ENCODE measurements at places on chromosomes 16 and 17. TPM values are rescaled to one million over a fixed set of nuclear protein-coding genes. Genes with fewer than 3 reads are reported as not detected.

DNA sequence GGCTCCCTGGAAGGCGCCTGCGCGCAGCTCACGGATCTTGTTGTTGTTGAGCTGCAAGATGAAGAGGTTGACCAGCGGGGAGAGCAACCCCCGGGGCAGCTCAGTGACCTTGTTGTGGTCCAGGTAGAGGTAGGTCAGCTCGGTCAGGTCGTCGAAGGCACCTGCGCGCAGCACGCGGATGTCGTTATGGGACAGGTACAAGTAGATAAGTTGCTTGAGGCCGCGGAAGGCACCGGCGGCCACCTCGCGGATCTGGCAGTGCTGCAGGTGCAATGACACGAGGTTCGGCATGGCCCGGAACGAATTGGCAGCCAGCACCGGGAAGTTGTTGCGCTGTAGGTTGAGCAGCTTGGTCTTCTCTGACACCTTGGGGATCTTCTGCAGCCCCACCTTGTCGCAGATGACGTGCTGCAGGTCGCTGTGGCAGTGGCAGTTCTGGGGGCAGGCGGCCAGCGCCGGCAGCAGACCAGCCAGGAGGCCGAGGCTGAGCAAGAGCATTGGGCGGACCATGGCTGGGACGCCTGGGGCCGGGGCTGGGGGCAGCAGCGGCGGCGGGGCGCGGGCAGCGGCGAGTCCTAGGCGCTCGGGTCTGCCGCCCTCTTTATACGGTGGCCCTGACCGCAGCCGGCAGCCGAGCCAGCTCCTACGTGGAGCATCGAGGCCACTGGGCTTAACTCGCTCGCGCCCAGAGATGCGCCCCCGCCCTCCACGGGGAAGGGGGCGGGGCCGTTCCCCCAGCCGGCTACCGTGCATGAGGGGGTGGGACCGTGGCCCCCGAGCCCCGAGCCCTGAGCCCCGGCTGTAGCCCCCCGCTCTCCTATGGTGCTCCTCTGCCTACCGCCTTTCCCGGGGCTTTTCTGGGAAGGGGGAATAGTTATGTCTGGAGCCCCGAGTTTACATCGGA is at the start of gene CHAD:
TSS of gene CHAD (minus strand) at position 577 of the 904 bp plus-strand sequence. CDS start at position 510, 67 bp downstream.
- peak within 1 kb of the TSS; percentile 63 for H3K4me3 ChIP-seq
- no peak for DNase-seq
- no peaks in the 10 kb centered on the region for H3K27me3 ChIP-seq
- H3K4me1 ChIP-seq = peaks cover 13% of the 10 kb centered on the region
- no peak within 1 kb of the TSS for H3K27ac ChIP-seq

- DNase-seq = no peak
- H3K4me1 ChIP-seq = peaks cover 3% of the 10 kb centered on the region
- no peaks in the 10 kb centered on the region for H3K27me3 ChIP-seq
- no peak overlapping the region for H3K27ac ChIP-seq
- no peaks in the 10 kb centered on the region for H3K36me3 ChIP-seq
- no peak overlapping the region for H3K4me3 ChIP-seq
Observed at GRCh38 chr16:11613381-11614303, 26.9 kb upstream of the LITAF start.

- H3K27me3 ChIP-seq = no peaks in the 10 kb centered on the region
- H3K4me1 ChIP-seq = no peaks in the 10 kb centered on the region
- DNase-seq = no peak
- no peak overlapping the region for H3K4me3 ChIP-seq
Observed at GRCh38 chr16:3212006-3212405, 23.0 kb downstream of the ZNF200 start.

DNA sequence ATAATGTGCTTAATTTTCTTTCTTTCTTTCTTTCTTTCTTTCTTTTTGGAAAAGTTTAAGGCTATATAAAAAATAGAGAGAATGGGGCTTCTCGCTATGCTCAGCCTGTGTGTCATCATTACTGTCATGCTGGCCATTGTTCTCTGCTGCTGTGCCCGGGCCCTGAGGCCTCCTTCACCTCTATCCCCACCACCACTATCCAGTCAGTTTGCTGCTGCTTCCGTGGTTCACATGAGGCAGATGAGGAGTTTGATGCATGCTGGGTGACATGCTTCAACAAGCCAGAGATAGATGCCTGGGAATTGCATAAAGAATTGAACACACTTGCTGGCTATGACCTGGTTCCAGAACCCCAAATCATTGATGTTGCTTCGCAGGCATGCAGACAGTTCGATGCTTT is 36.3 kb downstream of the PITPNC1 start:
- DNase-seq = no peak
- H3K27me3 ChIP-seq = no peaks in the 10 kb centered on the region
- H3K4me1 ChIP-seq = no peaks in the 10 kb centered on the region
- H3K36me3 ChIP-seq = no peaks in the 10 kb centered on the region
- no peak overlapping the region for H3K4me3 ChIP-seq

GRCh38 chr17:57920916-57921703 is 34.1 kb downstream of the CUEDC1 start:
- peak overlapping the region; percentile 18 for H3K4me3 ChIP-seq
- peaks cover 65% of the 10 kb centered on the region for H3K4me1 ChIP-seq
- H3K27me3 ChIP-seq = no peaks in the 10 kb centered on the region
- no peaks in the 10 kb centered on the region for H3K36me3 ChIP-seq
- DNase-seq = no peak

DNA sequence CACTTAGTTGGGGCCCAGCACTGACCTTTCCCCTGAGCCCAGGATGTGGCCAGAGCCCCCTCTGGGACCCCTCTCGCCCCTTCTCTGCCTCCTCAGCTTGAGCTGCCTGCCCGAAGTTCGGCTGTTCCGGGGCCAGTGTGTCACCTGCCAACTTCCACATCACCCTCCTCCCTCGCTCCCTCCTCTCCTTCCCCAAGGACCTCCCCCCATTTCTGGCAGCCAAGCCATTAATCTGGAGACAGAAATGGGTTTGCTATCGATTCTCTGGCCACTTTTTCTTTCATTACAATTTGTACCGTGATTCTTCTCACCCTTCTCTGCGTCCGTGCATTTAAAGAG is 8.8 kb upstream of the ADAM11 start:
- DNase-seq = no peak
- peak overlapping the region; percentile 13 for H3K4me3 ChIP-seq
- peaks cover 3% of the 10 kb centered on the region for H3K36me3 ChIP-seq
- no peak overlapping the region for H3K27ac ChIP-seq

DNA sequence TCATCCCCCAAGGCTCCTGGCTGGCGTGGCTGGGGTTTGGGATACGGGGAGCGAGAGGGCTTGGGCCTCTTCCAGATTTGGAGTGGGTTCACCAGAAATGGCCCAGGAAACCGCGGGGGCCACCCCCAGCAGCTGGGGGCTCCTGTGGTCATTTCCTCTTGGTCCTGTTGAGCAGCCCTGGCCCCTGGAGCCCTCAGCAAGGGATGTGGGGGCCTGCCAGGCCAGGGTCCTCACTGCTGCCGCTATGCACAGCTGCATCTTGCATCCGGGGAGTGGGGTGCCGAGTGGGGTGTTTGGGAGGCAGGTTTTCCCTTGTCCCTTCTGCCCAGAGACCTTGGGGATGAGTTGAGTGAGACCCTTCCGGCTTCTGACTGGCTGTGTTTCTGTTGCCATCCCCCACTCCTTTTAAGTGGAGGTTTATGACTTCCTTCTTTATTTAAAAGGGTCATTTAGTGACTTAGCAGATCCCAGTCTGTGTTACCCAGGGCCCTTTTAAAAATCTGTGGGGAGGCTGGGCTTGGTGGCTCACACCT is 319.8 kb downstream of the SEC14L1 start:
- peak overlapping the region; percentile 20 for H3K4me3 ChIP-seq
- no peak for DNase-seq
- H3K36me3 ChIP-seq = no peaks in the 10 kb centered on the region

DNA sequence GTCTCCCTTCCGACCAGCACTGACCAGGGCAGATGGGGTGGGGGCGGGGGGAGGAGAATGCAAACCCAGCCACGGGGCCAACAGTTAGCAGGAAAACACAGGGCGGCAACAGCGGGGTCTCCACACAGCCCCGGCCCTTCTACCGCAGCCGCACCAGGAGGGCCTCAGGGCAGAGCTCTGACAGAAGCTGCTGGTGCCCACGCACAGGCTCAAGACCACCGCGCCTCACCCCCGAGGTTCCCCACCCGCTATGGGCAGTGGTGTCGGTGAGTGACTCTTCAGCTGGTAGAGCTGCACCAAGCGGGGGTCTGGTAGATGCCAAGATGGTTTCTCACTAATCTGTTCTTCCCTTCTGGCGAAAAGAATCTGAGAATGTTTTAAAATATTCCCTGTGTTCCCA is 16.1 kb downstream of the HAGH start:
- peaks cover 34% of the 10 kb centered on the region for H3K36me3 ChIP-seq
- no peak overlapping the region for H3K4me3 ChIP-seq
- no peaks in the 10 kb centered on the region for H3K27me3 ChIP-seq
- H3K27ac ChIP-seq = no peak overlapping the region

DNA sequence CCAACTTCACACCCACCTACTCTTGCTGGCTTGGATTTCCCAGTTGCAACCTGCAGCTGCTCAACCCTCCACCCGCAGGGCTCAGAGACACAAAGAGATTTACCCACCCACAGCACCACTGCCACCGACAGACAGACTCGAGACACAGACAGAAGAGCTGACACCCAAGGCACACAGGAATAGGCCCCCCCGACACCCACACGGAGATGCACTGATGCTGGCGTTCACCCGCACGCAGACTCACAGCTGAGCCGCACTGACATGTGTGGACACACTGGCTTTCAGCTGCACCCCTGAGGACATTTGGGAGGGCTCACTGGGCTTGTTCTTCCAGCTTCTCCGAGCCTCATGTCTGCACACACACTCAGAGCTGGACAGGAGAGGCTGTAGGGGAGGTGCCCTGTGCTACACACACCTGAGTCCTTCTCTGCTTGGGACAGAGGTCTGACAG is 8.2 kb downstream of the STX1B start:
- H3K4me3 ChIP-seq = no peak overlapping the region
- H3K27ac ChIP-seq = no peak overlapping the region
- H3K36me3 ChIP-seq = no peaks in the 10 kb centered on the region
- no peaks in the 10 kb centered on the region for H3K27me3 ChIP-seq

DNA sequence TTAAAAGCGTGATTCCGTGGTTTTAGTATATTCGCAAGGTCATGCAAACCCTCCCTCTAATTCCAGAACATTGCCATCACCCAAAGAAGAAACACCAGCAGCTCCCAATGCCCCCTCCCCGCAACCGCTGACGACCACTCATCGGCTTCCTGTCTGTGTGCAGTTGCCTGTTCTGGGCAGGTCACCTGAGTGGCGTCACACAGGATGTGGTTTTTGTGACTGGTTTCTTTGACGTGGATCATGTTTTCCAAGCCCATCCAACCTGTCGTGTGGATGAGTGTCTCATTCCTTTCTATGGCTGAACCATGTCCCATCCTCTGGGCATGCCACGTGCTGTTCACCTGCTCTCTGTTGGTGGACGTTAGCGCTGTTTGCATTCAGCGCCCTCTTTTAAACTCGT is 8.2 kb upstream of the ATP2C2 start:
- no peaks in the 10 kb centered on the region for H3K27me3 ChIP-seq
- DNase-seq = no peak
- H3K27ac ChIP-seq = no peak overlapping the region
- no peaks in the 10 kb centered on the region for H3K4me1 ChIP-seq
- no peak overlapping the region for H3K4me3 ChIP-seq
- no peaks in the 10 kb centered on the region for H3K36me3 ChIP-seq

GRCh38 chr16:4265676-4266075 is 7.1 kb downstream of the TFAP4 start:
- no peak overlapping the region for H3K27ac ChIP-seq
- no peaks in the 10 kb centered on the region for H3K27me3 ChIP-seq
- peaks cover 5% of the 10 kb centered on the region for H3K36me3 ChIP-seq
- peaks cover 4% of the 10 kb centered on the region for H3K4me1 ChIP-seq
- H3K4me3 ChIP-seq = no peak overlapping the region
- DNase-seq = no peak

GRCh38 chr16:13480801-13481200 is 439.2 kb upstream of the ERCC4 start:
- DNase-seq = no peak
- H3K4me1 ChIP-seq = no peaks in the 10 kb centered on the region
- no peak overlapping the region for H3K27ac ChIP-seq
- no peak overlapping the region for H3K4me3 ChIP-seq
- H3K36me3 ChIP-seq = no peaks in the 10 kb centered on the region
- no peaks in the 10 kb centered on the region for H3K27me3 ChIP-seq

DNA sequence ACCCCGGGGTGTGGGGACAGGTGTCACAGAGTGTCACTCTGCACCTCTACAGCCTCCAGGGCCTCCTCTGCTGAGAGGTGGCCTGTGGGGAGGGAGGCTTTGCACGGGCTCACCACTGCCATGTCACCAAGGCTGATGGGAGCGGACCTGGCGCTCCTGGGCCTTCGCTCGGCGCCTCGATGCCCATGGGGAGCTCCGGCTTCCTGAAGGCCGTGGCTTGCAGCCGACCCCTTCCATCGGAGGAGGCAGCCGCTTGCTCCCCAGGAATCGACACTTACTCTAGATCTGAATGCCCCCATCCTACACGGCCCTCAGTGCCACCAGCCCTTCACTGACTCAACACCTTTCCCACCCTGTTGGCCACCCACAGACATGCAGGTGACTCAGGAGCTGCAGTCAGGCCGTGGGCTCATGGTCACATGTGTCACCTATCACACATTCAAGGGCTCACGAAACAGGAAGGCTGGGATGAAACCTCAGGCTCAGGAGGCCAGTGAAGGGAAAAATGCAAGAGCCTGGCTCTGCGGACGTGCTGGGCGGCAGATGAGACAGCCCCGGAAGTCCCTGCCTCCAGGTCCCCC is 11.9 kb downstream of the LGALS3BP start:
- H3K27me3 ChIP-seq = no peaks in the 10 kb centered on the region
- no peak for DNase-seq
- H3K36me3 ChIP-seq = no peaks in the 10 kb centered on the region
- H3K4me3 ChIP-seq = no peak overlapping the region
- peaks cover 10% of the 10 kb centered on the region for H3K4me1 ChIP-seq
- H3K27ac ChIP-seq = no peak overlapping the region

DNA sequence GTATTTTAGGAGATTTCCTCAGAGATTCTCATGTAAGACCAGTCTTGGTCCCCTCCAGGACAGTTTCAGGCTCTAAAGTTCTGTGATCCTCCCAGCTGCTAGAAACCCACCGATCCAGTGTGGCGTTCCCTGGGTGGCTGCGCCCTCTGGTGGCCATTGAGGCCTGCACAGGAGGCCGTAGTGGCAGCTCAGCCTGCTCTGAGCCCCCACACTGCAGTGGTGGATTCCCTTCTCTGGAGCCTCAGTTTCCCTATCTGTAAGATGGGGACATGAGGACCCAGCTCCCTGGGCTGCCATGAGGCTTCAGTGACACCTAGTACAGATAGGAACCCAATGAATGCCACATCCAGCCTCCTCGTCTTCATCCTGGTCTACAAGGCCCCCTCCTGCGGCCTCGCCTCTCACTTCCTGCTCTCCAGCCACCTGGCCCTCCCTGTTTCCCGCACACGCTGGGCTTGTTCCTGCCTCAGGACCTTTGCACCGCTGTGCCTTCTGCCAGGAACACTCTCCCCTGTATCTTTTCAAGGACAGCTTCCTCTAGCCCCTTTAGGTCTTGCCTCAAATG is 16.5 kb downstream of the CCDC102A start:
- H3K4me1 ChIP-seq = peaks cover 2% of the 10 kb centered on the region
- no peak overlapping the region for H3K27ac ChIP-seq
- H3K27me3 ChIP-seq = no peaks in the 10 kb centered on the region

GRCh38 chr16:47511882-47512281 is 50.8 kb downstream of the PHKB start:
- H3K27ac ChIP-seq = no peak overlapping the region
- no peak overlapping the region for H3K4me3 ChIP-seq
- no peaks in the 10 kb centered on the region for H3K4me1 ChIP-seq
- no peaks in the 10 kb centered on the region for H3K27me3 ChIP-seq

FA2H gene
- total RNA-seq = not detected

SPN gene
- 10.2 TPM for total RNA-seq

RPAIN gene
- 44.5 TPM for total RNA-seq

RCVRN gene
- 0.14 TPM for total RNA-seq

ZSCAN10 gene
- total RNA-seq = not detected

MYH8 gene
- total RNA-seq = not detected

LAT gene
- 15.3 TPM for total RNA-seq

CYBA gene
- total RNA-seq = 169 TPM

TP53TG3F gene
- not detected for total RNA-seq

MT4 gene
- not detected for total RNA-seq

Data from thoracic aorta (tissue), 2 donors.